ENCODE measurements at places on chromosomes 3 and 15.

GRCh38 chr15:63858881-63859280 lies 25.1 kb upstream of the HERC1 start:
- no peak for DNase-seq

DNA sequence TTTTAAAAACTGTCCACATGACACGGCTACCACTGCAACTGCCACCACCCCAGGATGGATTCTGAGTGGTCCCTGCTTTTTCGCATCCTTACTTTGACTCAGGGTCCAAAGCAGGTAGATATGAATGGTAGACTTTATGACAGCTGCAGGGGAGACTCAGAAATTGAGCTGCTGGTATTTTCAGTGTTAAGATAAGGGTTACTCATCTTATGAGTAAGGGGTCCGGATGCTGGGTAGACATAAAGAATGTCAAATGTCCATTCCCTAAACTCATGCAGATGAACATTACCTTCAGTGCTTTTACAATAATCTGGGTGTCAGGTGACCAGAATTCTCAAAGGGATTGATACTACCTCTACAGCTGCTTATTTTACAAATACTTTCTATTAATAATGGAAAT lies 25.9 kb upstream of the BBX start:
- no peak for DNase-seq

- DNase-seq = no peak
These were observed 641.9 kb downstream of the OTOL1 start for GRCh38 chr3:162138509-162138908.

- DNase-seq = no peak
These were observed 43.6 kb upstream of the DIPK2A start for GRCh38 chr3:143928056-143928455.

DNA sequence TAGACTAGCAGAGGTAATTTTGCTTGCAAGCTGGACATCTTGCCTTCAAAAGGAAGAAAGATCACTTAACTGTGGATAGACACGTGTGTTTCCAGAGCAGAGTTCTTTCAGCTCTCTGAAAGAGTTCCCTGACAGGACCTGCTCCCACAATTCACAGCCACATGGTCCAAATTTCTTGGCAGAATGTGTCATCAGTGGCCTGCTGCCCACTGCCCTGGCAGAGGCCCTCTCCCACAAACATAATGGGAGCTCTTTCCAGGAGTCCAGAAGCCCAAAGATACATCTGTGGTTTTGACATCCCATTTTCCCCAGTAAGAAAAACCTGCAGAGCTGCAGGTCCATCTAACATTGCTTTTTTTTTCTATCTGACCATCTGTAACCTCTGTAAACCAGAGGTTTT lies 48.3 kb downstream of the SERPINI1 start:
- no peak for DNase-seq

DNA sequence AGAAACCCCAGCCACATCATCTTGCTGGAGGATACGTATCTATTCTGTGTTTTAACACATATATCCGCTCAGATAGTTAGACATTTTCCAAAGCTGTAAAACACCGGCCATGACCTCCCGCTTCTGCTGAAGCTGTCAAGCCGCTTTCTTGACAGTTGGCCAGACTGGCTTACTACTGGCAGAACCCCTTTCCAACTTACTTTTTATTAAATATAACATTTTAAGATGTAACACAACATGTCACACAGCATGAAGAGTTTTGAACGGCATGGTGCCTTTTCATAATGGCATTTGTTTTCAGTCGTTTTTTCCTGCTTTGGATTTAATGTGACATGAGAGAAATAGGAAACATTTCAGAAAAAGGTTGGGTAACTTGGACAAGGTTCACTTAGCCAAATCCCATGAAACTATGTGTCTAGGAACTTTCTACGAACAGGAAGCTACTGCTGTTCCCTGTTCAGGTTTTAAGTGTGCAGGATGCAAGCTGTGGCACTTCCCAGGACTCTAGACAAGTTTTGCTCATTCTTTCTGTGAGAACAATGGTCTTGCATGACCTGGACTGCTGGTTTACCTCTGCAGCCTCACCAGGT lies 281.4 kb downstream of the THSD4 start:
- DNase-seq = no peak
